ENCODE measurements at places on chromosomes 7 and 10.

DNA sequence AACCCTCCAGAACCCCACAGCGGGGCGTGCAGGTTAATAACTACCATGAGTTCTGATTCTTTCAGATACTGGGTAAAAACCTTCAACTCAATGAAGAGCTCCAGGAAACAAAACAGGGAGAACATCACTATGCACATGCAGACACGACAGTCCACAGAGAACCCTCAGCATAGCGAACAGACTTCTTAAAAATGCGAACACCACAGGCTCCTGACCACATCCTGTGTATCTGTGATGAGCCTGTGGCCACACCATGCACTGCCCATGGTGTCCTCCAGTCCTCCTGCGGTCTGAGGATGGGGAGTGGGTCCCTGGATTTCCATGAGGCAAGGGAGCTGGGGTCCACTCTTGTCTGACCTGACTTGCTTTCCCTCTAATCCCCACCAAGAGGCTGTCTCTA lies 107.2 kb downstream of the COBL start:
- no peak for DNase-seq

GRCh38 chr7:94697035-94697974 lies 41.4 kb upstream of the SGCE start:
- DNase-seq: peak; percentile 96

GRCh38 chr10:90915766-90916075 lies 5.2 kb downstream of the ANKRD1 start:
- DNase-seq: no peak

- DNase-seq: no peak
These were observed 6.9 kb downstream of the THNSL1 start for GRCh38 chr10:25023278-25023677.

DNA sequence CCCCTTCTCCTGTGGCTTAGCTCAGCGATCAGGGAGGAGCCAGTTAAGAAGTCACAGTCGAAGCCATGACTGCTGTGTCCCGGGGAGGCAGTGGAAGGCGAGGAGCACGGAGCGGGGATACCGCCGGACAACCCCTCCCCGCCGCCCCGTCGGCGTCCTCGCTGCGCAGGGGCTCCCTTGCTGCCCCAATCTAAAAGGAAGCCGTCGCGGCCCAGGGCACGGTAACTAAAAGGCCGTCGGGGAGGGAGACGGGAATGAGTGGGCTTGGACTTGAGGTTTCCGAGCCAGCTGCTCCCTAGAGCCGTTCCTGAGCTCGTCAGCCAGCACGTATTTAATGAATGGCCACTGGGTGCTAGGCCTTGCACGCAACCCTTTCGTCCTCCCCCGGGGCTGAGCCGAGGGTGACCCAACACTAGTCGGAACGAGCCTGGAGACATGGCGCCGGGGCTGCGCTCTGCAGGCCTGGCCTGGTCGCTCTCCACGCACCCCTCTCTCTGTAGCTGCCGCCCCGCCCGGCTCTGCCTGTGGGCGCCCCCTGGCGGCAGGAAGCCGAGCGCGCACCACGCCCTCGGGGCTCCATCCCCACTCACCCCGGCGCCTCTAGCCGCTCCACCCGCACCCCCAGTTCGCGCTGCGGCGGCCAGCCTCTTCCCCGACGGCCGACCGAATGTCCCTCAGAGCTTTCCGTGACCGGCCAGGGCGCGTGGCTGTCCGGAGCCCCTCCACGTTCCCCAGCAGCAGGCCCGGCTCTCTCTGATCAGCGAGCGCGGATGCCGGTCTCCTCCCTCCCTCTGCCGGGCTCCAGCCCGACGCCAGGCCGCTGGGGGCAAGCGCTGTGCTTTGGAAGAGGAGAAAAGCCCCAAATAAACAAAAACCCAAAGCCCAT lies 29.3 kb upstream of the KCNK18 start:
- peak; percentile 64 for DNase-seq

- DNase-seq: peak; percentile 18
These were observed 11.4 kb downstream of the C10orf53 start for GRCh38 chr10:49690698-49691356.

GRCh38 chr7:23544913-23545354 lies 13.2 kb upstream of the TRA2A start:
- DNase-seq: peak; percentile 62

DNA sequence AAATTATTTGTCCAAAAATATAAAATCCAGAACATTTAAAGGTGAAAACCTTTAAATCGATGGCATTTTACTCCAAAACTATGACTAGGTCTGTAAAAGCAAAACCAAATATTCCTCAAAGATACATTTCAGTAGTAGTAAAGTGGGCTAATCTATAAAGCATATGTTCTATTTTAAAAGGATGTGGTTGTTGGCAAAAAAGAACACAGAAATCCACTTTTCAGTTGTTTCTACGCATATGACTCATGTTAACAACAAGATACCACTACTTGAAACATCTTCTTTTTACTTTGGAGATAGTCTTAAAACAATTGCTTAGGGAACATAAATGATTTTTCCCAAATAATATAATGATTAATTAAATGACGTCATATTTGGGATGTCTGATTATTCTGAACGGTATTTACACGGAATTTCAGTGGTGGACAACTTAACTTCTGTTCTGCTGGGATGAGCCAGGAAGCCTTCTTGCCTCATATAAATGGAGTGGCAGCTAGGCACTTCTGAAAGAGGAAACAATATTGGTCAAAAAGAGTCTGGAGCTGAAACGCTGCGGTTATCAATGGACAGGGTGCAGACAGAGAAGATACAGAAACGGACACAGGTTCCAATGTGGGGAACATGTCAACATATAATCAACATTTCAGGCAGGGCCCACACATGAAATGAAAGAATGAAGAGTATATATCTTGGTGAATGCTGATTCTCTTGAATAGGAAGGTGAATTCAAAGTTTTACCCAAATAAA lies 78.5 kb downstream of the ETV1 start:
- no peak for DNase-seq

- DNase-seq: no peak
These were observed 223.2 kb upstream of the IGFBP3 start for GRCh38 chr7:46143949-46144917.

DNA sequence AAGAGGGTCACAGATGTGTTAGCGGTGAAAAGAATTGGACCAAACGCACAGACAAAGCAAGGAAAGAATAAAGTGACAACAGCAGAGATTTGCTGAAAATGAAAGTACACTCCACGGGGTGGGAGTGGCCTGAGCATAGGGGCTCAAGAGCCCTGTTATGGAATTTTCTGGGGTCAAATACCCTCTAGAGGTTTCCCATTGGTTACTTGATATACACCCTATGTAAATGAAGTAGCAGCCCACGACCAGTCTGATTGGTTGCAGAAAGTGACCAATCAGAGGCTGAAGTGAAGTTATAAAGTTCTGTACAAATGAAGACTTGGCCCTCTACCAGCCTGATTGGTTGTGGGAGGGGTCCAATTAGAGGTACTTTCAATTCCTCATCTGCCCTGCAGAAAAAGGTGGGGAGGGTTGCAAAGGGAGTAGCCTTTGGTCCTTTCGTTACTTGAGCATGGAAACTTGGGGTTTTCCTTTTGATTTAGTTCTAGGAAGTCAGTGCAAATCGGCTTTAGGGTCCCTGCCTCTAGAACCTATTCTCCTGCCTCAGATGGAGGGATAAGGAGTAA lies 125.6 kb upstream of the PRPS1L1 start:
- DNase-seq: no peak

All from adipocyte (in vitro differentiated cells).